Nucleus accumbens (tissue), 56 donors: ENCODE measurements at places on chromosomes 1 and 21.

- DNase-seq = no peak
Observed at GRCh38 chr1:118145721-118146120, 39.3 kb downstream of the SPAG17 start.

DNA sequence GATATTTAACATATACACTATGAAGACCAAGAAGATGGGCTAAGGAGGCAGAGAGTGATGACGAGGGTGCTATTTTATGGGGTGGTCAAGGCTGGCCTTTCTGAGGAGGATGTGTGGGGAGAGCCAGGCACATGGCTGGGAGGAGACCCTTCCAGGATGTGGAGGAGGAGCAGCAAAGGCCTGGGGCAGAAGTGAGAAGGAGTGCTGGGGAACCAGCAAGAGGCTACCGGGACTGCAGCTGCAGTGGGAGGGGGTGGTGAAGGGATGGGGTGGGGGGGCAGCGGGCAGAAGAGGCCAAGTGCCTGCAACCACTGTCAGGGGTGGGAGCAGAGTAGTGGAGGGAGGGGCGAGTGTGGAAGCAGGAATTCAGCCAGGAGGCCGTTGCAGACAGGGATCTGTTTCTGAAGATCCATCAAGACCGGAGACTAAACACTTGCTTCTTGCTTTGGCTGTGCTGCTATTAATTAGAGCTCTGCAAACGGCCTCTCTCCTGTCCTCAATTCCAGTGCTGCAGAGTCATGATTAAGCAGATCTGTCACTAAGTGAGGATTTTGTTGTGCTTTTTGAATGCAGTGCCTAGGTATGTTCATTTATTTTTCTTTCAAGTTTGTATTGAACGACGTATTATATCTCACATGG, 89.9 kb downstream of the IER5 start:
- no peak for DNase-seq

GRCh38 chr1:3609016-3609768, 2.1 kb downstream of the MEGF6 start:
- no peak for DNase-seq

GRCh38 chr1:61083807-61084440, 1.6 kb downstream of the NFIA start:
- DNase-seq = peak; percentile 20

- no peak for DNase-seq
Observed at GRCh38 chr1:155092641-155093040, 14.0 kb downstream of the EFNA3 start.

DNA sequence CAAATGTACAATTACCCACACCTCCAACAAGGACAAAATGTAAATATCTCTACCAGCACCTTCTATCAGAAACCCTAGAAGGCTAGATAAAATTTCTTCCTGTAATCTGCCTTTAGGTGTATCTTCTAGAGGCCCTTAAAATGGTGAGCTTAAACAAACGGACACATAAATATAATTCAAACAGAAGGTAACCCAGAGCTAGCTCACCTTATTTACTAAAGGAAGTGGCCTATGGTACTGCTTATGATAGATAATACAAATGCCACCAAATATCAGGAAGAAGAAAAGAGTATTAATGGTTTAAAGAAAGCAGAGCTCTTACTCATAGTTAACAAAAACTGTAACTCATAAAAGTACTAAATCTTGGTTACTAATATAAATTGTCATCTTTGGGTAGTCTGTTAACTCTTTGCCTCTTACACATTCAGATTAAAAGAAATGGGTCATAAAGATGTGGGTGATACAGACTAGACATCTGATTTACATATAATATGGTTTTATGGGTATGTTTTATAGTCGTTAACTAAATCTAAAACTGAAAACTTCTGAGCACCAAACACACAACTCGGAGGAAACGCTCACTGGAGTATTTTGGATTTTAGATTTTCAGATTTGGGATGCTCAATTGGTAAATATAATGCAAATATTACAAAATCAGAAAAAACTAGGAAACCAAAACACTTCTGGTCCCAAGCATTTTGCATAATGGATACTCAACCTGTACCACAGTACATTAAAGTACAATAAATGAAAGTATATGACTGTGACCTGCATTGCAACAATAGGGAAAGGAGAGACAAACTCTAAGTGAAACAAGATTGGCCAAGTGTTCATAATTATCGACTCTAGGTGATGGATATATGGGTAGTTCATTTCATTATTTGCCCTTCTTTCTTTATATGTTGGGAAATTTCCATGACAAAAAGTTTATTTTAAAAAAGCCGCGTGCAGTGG, 23.2 kb downstream of the TRIT1 start:
- no peak for DNase-seq

DNA sequence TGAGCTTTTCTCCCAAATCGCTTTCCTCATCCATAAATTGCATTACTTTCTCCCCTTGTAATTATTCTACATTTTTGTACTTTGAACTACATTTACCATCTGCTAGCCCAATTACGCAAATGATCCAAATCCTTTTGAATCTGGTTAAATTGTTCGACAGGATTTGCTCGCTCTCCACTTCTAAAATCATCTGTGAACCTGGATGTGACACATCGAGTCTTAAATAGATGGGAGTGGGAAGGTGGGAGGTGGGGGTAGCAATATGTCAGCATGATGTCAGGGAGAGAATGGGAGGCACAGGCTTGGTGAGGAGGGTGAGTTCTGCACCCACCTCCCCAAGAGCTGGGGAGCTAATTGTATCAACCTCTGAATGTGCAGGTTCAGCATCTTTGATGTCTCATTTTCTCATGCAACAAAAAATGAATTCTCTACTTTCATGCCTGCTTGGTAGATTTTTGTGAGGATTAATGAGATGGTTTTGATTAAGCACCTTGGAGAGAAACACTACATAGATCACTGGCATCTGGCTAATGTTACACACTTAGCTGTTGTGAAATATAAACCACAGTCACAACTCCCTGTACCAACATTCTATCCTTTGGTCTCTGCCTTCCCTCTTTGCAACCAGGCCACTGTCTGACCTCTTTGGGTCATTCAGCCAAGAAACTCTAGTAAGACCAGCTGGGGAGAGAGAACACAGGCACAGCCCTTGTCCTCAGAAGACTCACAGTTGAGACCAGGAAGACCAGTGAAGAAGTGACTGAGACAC, 165.1 kb downstream of the DAB1 start:
- DNase-seq = no peak

DNA sequence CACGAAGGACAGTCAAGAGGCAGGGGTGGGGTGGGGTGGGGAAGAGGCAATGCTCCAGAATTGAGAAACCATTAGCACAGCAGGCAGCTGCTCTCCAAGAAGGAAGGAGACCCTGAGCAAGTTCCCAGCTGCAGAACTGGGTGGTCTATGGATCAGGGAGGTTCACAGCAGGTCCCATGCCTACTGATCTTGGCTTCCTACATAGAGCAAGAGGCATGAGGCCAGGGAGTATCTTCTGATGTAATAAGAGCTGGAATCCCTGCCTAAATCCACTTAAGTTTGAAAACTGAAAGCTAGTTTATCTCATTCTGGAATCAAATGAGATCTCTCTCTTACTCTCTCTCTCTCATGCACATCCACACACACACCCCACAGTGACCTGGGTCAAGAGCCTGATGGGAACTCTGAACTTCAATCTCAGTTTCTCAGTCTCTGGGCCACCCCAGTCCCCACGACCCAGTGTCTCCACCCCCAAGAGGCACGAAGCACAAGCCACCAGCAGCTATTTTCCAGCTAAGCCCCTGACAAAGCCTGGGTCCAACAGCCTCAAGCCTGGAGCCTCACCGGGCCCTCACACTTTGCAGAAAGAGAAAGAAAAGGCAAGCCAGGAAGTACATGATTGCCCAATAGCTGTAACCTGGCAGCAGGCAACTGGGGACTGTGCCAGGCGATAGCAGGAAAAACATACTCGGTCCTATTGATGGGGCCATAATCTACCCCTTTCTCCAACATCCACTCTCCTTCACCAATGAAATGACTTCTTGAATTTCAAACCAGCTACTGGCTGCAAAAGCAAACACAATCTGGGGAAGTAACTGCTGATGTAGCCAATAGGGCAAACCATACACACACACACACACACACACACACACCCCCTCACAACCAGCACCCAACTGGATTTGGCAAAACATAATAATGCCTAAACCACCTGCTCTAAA, 2.2 kb downstream of the NUAK2 start:
- DNase-seq = peak; percentile 8

DNA sequence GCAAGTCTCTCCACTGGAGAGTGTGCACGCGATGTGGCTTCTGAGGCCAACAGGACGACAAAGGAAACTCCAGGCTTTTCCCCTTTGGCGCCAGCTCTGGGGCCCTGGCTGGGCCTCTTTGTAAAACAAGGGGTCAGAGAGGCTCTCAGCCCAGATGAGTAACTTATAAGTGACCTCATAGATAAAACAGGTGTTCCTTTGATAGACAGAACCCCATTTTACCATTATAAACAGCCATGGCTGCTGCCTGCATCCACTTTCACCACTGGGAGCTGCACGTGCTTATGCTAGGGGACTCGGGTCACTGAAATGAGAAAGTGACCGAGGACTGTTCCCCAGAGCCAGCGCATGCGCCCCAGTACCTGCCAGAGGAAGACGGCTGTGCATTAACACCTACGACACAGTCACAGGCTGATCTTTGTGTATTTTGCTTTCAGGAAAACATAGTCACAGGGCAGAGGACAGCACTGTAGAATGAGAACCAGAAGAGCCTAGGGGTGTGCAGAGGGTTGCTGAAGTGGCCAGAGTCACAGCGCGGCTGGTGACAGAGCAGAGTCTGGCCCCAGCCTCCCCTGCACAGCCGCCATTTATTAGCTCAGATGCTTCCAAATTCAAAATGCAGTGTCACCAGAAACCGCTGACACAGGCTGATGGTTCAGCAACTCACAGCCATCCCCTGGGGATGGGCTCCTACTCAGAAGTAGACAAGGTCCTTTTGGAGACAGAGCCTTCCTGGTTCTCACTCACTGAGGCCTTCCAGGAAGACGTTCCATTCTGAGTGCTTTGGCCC, 12.7 kb downstream of the RNF207 start:
- no peak for DNase-seq

- DNase-seq = no peak
Observed at GRCh38 chr1:168636200-168636599, 59.8 kb downstream of the XCL1 start.

DNA sequence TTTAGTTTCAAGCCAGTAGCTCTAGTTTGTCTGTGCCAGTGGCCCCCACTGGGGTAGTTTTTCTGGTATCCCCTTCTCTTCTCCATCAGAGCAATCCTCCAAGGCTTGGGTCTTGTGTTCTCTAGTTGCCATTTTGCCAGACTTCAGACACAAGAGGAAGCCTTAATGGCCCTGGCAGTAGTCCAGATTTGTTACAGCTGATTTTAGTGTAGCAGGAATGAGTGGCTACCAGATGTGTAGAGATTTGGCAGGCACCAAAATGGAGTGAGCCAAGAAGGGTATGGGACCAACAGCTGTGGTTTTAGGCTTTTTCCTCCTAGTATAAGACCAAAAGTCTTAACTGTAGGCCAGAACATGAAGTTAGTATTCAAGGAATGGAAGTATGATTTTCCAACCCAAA, 56.8 kb downstream of the ACP6 start:
- no peak for DNase-seq

- no peak for DNase-seq
Observed at GRCh38 chr1:30756545-30757351, 826 bp downstream of the LAPTM5 start.

DNA sequence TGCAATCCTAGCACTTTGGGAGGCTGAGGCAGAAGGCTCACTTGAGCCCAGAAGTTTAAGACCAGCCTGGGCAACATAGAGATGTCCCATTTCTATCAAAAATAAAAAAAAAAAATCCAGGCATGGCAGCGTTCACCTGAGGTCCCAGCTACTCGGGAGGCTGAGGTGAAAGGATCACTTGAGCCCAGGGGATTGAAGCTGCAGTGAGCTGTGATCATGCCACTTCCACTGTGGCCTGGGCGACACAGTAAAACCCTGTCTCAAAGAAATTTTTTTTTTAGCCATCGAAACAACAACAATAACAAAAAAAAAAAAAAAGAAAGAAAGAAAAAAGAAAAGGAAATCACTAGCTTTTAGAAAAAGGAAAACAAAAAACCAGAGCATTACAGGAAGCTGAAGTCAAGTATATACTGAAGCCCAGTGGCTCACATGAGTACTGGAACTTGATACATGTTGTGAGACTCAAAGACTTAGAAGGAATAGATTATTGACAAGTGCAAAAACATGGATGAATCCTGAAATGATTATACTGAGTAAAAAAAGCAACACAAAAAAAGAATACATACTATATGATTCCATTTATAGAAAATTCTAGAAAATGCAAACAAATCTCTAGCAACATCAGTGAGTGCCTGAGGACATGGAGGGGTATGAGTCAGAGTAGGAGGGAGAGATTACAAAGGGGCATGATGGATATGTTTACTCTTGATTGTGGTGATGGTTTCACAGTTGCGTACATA, 6.1 kb upstream of the RABGAP1L start:
- DNase-seq = no peak

GRCh38 chr1:197418693-197419092, 150.6 kb downstream of the CRB1 start:
- no peak for DNase-seq

GRCh38 chr1:5936126-5936525, 56.1 kb downstream of the NPHP4 start:
- no peak for DNase-seq

GRCh38 chr1:19495799-19496526, 10.6 kb upstream of the CAPZB start:
- DNase-seq = no peak

DNA sequence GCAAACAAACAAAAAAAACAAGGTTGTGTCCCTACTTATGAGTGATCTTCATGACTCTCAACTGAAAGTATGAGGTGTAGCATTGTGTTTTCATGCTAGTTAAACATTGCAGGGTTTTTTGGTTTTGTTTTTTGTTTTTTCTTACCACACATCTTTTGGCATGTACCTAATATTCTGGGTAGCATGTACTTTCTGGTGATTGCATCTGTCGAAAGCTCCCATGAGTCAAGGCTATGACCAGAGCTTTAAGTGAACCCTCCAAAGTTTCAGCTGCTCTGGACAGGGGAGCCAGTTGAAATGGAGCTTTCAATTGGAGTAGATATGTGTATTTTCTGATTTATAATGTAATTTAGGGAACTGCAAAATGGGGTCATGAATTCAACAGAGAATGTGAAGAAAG, 115.5 kb downstream of the KCNK2 start:
- no peak for DNase-seq

DNA sequence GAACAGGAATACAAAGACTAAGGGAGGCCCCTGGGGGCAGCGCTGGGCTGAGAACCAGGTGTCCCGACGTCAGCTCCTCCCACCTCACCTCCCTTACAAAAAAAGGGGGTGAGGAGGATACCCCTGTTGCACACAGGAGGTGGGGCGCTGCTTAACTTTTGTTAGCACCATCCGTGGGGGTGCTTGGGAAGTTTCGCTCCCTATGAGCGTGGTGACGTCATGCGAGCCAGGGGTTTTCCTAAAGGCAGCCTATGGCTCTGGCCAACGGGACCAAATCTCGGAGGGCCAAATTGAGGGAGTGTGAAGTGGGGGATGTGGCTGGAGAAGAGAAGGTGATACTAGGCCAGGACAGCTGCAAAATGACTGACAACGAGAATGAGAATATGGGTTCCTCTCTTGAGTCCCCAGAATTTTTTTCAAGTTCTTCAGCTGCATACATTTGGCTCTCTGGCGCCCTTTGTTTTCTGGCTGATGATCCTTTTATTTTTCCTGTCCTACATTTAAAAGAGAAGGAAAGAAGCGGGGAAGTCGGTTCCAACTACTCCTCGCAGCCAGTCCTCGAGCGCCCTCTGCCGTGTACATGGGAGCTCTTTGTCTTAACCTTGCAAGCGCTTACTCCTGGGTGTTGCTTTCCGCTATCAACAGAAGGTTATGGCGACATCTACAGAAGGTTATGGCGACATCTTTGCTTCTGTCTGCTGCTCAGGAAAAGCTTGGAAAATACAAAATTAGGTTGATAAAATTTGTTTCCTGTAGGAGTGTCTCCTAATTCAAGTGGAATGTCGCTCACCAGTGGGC, 48.0 kb upstream of the ZC3H11B start:
- DNase-seq = peak; percentile 23
